ENCODE measurements at places on chromosomes 11 and 22.

DNA sequence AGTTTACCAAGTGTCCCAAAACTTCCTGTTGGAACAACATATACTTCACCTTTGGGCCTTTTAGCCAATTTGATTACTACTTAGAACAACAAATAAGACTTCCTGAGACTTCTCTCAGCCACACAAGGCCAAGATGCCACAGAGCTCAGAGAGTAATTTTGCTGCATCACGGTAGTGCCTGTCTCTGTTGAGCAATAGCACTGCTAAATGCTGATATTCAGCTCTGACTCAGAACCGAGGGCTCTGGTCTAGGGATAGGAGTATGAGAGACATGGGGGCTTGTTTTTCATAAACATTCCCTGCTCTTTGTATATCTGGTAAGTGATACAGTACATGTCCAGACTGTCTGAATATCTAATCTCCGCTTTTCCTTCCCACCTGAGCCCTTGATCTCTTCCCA is 260.4 kb upstream of the ARHGAP20 start:
- DNase-seq = no peak

GRCh38 chr11:45093761-45094455 is 52.5 kb upstream of the PRDM11 start:
- DNase-seq = no peak

DNA sequence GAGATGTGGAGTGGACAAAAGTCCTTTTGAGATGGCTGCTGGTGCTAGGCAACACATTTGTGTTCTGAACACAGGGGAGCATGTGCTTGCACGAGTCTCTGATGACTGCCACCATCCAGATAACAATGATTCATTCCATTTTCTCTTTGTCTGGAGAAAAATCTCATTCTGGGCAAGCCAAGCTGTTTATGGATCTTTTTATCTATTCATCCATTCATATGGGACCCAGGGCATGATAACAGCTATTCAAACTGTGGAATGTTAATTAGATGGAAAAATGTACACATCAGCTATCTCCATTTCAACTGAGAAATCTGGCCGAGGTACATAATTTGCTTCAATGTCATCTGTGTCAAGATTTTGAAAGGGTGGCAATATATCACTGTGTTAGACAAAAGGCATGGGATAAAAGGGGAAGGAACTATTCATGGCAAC is 117.5 kb upstream of the ZBED5 start:
- DNase-seq = no peak

DNA sequence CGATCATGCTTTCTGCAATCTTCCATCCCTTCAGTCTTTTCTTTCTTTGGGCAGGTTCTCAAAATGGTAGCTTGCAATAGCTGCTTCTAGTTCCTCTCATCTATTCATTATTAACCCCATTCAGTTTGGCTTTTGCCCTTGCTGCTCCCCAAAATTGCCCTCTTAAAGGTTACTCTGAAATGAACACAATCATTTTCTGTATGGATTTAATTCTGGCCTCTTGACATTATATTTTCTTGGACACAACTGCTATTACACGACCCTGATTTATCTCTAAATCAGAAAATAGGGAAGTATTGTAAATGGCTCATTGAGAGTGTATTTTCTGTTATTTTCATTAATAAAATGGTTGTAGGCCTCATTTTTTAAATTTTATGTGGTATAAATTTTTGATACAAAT is at the start of gene ANGPTL5:
Gene ANGPTL5 (minus strand): TSS at position 101 of the 400 bp plus-strand sequence. CDS start 8,613 bp downstream, outside the sequence.
- DNase-seq = peak; percentile 1

DNA sequence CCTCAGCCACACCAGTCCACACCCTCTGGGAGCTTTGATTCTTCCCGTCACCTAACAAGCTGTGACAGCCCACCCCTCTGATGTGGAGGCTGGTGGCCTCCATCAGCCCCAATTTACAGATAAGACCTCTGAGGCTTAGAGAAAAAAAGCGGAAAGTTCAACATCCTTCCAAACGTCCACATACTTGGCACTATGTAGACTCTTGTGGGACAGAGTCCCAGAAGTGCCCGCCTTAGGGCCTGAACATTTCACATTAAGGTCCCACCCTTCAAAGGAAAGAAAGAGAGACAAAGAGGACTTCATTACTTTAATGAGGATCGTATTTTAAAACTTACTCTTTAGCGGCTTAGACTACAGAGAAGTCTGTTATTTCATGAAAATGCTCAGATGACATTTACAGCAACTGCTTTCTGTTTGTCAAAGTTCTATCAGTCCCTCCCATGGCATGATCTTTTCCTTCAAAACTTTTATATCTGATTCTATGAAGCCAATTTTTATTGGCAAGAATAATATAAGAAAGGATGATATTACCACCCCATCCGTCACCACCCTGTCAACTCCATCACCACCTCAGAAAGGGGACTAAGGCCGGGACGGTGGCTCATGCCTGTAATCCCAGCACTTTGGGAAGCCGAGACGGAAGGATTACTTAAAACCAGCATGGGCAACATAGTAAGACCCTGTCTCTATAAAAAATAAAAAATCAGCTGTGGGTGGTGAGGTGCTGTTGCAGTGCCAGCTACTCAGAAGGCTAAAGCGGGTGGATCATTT is 15.7 kb upstream of the SCGB1A1 start:
- no peak for DNase-seq

DNA sequence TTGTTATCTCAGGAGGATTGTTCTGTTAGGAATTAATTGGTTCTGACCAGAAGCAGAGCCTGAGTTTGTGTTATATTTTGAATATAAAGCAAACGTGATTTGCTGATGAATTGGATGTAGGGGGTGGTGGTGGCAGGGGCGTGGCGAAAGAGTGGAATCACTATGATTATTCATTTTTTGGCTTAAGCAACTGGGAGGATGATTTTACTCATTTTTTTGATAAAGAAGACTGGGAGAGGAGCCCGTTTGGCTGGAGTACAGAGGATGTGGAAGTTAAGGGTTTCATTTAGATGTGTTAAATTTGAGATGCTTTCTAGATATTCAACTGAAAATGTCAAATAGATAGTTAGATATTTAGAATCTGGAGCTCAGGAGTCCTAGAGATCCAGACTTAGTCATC is 83.4 kb upstream of the MYO18B start:
- no peak for DNase-seq

- no peak for DNase-seq
Measured at GRCh38 chr11:79702303-79702702, 261.5 kb upstream of the TENM4 start.

GRCh38 chr11:125171974-125172373 is 7.4 kb downstream of the PKNOX2 start:
- DNase-seq = no peak

DNA sequence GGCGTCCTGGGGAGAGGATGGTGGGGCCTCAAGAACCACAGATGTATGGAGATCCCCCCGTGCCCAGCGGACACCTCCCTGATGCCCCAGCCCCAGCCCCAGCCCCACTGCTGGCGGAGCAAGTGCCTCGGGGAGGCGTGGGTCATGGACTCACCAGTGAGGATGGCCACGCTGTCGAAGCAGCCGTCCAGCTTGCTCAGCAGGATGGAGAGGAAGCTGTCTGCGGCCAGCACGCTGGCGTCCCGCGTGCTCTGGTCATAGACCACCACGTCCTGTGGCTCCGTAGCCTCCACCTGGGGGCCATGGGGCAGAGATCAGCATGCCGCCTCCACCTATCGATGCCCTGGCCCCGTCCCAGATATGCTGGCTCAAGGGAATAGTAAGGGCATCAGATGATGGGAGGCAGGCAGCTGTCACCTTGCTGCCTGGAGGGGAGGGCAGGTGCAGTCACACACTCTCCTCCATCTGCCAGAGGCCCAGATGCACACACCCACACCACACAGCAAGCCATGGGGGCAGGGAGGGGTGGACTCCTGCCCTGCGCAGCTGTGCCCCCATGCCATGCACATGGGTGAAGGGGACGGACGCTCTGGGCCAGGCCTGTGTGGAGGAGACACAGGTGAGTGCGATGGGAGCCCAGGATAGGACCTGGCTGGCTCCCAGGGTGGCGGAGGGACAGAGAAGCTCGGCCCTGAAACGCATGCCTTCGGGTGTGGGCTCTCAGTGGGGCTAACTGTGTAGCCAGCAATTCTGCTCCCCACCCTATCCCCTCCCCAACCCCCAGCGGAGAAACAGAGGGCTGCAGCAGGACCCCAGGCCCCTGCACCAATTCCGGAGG is 8.2 kb downstream of the DUSP8 start:
- DNase-seq = no peak

GRCh38 chr22:19962909-19963806 is 21.5 kb upstream of the TXNRD2 start:
- no peak for DNase-seq

DNA sequence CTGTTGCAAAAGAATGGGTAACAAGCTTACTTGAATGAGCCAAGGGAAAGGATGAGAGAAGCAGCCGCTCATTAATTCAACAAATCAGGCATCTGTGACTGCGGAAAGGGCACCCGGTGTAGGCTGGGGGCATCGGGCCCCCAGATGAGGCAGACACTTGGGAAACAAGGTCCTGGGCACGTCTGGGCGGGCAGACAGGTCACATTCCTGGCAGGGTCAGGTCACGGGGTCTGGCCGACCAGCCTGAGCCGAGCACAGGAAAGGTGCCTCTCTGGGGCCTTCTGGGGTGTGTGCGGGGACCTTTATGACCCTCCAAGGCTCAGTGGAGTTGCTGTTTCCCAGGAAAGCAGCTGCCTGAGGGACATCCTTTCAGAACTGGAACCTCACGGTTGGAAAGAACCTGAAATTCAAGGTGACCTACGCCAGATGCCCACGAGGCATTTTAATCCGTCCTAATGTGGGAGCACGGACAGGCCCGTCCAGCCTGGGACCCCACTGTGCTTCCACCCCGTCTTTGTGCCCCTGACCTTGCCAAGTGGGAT is 57.1 kb downstream of the ST14 start:
- no peak for DNase-seq

DNA sequence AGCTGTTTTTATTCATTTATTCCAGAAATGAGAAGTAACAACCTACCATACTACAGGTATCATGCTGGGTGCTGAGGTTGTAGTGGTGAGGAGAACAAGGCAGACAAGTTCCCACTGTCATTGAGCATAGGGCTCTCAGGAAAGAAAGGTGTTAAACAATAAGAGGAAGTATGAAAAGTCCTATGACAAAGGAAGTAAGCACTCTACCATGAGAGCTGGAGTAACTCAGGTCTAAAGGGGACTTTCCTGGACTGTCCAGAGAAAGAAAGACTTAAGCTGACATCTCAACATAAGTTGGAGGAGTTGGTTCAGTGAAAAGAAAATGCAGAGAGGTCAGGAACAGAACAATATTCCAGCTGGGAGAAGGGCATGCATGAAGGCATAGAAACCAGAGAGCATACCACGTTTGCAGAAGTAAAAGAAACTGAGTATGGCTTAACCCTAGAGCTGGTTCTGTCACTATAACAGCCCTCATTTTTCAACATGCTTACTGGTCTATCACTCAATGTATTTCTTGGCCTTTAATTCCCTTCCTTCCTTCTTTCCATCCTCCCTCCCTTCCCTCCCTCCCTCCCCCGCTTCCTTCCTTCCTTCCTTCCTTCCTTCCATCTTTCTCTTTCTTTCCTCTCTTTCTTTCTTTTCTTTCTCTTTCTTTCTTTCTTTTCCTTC is 137.8 kb upstream of the BDNF start:
- no peak for DNase-seq

- DNase-seq = no peak
Measured at GRCh38 chr11:65648997-65649493, 11.1 kb downstream of the SIPA1 start.

GRCh38 chr11:118172356-118172755 is 4.1 kb downstream of the SCN2B start:
- DNase-seq = no peak

- DNase-seq = no peak
Measured at GRCh38 chr22:37747080-37747714, 50.3 kb downstream of the TRIOBP start.

GRCh38 chr11:31725176-31725575 is 85.9 kb downstream of the PAX6 start:
- no peak for DNase-seq

- no peak for DNase-seq
Measured at GRCh38 chr11:119006656-119007055, 8.7 kb downstream of the CENATAC start.

DNA sequence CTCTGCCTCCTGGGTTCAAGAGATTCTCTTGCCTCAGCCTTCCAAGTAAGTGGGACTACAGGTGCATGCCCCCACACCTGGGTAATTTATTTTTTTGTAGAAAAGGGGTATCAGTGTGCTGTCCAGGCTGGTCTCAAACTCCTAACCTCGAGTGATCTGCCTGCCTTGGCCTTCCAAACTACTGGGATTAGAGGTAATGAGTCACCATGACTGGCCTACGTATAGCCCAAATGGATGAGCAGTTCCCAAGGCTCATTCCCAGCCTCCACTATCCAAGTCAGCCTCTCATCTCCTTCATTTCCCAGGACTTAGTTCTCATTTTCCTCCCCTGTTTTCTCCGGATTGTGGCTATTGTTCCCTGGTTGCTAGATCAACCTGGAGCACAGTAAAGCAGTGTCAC is 5.6 kb downstream of the CCT8L2 start:
- no peak for DNase-seq

- DNase-seq = no peak
Measured at GRCh38 chr11:123020968-123021367, 39.3 kb upstream of the BSX start.

- DNase-seq = peak; percentile 27
Measured at GRCh38 chr11:118572981-118573550, 857 bp downstream of the ARCN1 start.

Data from hematopoietic multipotent progenitor cell (in vitro differentiated cells).